ENCODE measurements at places on chromosomes 12 and 14.

DNA sequence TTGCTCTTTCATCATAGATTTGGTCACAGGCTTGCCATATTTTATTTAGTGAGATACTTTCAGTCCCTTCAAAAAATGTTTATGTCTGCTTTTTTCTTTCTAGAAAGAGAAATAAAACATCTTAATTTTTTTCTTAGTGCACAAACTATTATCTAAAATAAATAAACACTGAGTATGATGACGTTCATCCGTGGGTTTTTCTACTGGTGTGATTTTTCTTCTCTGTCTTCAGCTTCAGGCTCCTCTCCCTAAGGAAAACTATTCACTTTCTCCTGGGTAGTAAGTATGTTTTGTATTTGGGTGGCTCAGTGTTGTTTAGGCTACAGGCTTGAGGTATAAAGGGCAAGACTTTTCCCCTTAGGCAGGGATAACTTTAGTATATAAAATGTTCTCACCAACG is 154.7 kb downstream of the DACT1 start:
- DNase-seq: no peak

GRCh38 chr14:53043027-53043581 is 92.3 kb upstream of the FERMT2 start:
- no peak for DNase-seq

DNA sequence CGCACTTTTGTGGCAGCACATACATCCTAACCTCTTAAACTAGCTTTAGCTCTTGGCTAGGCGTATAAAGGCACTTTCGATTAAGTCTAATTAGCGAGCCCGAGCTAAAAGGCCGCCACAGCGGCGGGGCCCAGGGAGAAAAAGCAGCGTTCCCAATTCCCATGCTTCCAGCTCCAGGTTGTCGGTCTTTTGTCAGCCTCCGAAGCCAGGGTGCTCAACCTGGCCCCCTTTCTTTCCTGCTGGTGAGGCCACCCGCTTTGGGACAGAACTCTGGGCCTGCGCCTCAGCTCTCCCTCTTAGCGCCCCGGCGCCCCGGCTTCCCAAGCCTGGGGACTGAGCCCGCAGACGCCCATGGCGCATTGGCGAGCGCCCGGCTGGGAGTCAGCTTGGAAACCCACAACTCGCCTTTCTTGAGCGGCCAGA is 33.3 kb upstream of the TBX5 start:
- DNase-seq: no peak

DNA sequence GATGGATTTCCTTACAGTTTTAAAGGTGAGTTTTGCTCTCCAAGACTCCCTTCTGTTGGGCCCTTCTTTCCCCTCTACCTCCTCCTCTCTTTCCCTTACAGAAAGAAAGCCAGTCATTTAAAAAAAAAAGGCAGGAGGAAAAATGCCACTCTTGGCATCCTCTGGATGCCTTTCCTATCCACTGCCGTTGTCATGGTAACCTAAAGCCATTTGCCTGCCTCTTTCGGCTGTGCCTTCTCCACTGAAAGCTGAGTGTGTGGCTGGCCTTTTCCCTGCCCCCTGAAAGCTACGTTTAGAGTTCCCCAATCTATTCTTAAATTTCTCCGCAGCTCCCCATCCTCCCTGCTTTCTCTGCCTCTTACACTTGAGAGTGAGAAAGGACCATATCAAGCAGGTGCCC is 67.1 kb downstream of the TUNAR start:
- no peak for DNase-seq

DNA sequence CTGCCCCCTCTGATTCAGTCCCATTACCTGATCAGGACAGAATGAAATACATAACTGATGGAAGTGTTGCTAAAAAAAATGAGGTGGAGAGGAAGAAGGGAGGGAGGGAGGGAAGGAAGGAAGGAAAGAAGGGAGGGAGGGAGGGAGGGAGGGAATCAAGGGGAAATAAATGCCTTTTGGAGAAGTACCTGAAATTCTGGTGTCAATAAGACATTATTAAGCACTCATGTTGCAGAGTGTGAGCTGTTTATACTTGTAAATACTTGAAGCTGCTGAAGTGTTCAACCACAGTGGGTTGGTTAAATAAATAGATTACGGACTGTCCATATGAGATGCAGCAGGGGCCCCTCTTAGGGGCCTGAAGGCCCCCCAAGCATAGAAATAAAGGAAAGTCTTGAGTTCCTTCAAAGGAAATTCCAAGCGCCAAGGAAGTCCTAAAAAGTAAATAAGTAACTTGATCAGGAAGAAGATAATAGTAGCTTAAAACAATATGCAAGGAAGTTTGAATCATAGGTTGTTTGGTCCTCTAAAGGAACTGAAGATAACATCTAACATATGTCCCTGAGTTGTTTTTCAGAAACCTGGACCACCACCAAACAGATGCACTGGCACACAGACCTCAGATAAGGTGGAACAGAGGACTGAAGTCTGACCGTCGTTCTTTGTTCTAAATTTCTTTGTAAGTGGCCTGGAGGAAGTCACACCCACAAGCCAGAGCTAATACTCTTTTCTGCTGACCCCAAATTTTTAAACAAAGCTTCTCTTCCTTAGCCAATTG is 110.8 kb downstream of the SEC23A start:
- no peak for DNase-seq

DNA sequence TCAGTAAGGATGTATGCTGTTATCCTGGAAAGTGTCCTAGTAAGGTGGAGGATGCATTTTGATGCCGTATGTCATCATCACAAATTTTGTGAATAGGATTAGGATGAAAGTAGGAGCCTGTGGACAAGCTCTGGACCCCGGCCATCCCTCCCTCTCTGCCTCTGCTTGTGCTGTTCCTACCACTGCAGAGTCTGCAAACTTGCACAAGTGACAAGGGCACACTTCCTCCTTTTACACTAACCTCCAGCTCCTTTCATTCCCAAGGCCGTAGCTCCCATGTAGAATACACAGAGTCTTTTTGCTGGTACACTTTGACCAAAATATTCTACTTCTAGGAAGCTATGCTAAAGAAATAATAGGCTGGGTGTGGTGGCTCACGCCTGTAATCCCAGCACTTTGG is 13.3 kb upstream of the TMCC3 start:
- no peak for DNase-seq

GRCh38 chr14:104230119-104230815 is 91.9 kb downstream of the KIF26A start:
- no peak for DNase-seq

DNA sequence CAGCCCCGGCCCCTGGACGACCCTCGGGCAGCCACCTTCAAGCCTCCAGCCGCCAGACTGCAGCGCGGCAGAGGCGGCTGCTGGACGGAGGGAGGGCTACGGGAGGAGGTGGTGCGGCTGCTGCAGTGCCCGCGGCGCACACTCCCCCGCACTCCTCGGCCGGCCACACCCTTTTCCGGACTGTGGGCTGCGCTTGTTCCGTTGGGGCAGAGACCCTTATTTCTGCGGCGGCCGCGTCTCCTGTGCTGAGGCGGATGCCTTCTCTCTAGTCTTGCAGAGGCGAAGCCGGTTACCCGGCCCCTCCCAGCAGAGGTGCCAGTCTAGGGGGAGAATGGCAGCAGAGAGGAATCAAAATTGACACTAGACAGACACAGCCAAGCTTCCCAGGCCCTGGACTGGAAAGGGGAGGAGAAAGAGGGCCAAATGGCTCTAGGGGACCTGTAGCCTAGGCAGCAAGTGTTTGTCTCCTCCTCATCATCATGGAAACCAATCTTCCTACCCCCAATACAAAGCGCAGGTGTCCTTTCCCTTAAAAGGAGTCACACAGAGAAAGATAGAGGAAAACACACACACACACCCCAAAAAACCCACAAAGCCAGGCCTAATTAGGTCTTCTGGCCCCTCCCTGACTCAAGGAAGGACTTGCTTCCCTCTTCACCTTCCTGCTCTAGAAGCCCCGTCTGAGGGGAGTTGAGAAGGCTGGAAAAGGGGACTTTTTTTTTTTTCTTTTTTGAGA is 1.3 kb downstream of the ESYT1 start:
- peak; percentile 78 for DNase-seq

DNA sequence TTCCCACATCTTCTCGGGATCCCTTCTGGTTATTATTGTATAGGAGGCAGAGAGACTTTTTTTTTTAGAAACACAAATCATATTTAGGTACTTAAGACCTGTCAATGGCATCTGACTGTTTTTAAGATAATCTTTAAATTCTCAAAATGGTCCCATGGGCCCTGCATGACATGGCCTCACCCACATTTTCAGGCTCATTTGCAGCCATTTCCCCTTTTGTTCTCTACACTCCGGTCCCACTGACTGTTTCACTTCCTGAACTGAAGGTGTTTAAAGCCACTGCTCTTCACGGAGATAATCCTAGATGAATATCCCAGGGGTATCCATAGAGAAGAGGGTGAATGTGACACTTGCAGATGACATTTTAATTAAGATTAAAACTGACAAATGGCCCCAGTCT is 12.3 kb upstream of the C12orf71 start:
- no peak for DNase-seq

DNA sequence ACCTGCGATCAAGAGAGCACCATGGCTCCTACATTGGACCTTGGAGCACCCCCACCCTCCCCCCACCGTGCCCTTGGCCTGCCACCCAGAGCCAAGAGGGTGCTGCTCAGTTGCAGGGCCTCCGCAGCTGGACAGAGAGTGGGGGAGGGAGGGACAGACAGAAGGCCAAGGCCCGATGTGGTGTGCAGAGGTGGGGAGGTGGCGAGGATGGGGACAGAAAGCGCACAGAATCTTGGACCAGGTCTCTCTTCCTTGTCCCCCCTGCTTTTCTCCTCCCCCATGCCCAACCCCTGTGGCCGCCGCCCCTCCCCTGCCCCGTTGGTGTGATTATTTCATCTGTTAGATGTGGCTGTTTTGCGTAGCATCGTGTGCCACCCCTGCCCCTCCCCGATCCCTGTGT is 1.8 kb upstream of the RNU7-1 start:
- DNase-seq: no peak

DNA sequence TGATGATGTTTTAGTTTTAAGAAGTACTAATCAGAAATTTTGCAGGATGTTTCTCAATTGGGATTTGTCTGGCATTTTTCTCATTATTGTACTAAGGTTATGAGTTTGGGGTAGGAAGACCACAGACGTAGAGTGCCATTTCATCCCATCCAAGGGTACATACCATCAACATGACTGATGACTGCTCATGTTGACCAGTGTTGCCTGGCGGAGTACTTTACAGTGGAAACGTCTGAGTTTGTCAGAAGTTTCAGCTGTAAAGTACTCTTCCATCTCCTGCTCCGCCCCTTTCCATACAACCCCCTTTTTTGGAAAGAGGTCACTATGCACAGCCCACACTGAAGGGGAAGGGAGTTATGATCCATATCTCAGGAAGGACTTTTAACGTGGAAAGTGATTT is 74.2 kb downstream of the RCOR1 start:
- DNase-seq: no peak

- DNase-seq: no peak
Observed at GRCh38 chr14:99664058-99664936, 19.4 kb downstream of the HHIPL1 start.

- no peak for DNase-seq
Observed at GRCh38 chr12:108029051-108029835, 99.8 kb upstream of the WSCD2 start.

- DNase-seq: no peak
Observed at GRCh38 chr14:34072921-34073320, 122.0 kb upstream of the EGLN3 start.

DNA sequence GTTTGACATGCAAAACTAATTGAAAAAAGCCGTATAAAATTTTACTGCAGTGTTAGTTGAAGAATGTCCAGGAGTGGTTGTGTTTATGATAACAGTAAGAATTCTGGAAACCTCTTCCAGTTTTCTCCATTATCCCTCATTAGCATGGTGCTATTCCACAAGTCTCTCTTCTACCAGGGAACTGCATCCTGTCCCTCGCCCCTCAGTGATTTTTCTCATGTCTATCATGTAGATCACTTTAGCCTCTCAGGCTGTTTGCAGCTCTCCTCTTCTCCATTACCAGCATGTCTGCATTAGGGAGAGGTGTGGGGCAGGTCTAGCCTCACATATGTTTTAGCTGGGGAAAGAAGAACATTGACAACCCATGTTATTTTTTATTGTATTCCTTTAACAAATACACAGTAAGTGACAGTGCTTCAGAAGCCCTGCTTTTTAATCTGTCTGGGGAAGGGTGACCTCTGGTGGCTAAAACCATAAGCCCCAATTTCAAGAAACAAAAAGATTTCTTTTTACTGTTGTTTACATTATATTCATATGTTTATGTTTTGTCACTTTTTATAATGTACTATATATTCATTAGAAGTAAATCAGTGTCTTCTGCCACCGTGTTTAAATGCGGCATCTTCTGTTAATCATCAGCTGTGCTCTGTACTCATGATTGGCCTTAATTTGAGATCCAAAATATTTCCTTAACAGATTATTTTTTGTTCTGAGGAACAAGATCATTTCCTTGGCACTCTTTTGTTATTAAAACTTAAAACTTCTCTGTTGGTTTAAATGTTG is 70.7 kb downstream of the RASSF8 start:
- no peak for DNase-seq

GRCh38 chr12:127108360-127109215 is 1158.4 kb upstream of the TMEM132C start:
- peak; percentile 33 for DNase-seq
